Mammary epithelial cell (primary cell): ENCODE measurements at places on chromosomes 6 and 20. TPM values are rescaled to one million over a fixed set of nuclear protein-coding genes. Genes with fewer than 3 reads are reported as not detected.

DNA sequence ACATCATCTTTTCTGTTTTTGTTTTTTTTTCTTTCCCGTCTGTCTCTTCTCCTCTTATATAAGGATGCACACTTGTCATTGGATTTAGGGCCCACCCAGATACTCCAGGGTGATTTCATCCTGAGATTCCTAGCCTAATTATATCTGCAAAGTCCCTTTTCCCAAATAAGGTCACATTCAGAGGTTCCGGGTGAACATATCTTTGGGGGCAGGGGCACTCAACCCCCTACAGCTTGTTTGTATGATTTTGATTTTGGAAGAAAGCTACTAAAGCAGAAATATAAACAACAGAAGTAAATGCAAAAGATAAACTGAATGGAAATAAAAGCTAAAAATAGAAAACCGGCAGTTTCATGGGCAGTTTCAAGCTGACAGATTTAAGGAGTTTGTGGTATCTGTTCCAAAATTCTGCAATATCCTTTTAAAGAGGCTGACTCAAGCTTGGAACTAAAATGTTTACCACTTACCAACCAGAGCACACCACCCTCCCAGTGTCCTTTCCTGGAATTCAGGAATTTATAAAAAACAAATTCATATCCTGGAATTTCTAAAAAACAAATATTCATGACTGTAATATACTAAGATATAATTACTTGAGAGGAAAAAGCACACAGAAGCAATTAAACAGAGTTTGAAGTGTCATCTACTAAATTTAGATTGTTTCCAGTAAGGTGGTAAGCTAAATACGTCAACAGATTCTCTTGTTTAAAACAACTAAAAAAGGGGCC is 100.0 kb upstream of the CARMIL1 start:
- no peak for DNase-seq

GRCh38 chr6:166751051-166751595 is 124.1 kb upstream of the RPS6KA2 start:
- DNase-seq = no peak

The LAMA2 gene
- 0.50 TPM for total RNA-seq

- no peak for DNase-seq
Observed at GRCh38 chr20:14984768-14985622, 647.6 kb upstream of the FLRT3 start.

The DACT2 gene
- total RNA-seq = not detected in 2 replicates

The GPLD1 gene
- total RNA-seq = not detected in 2 replicates
